ENCODE measurements at places on chromosomes 12 and 14.

- no peak for DNase-seq
Measured at GRCh38 chr12:55733021-55733555, 4.3 kb upstream of the CD63 start.

GRCh38 chr14:61466249-61466904 lies 145.0 kb downstream of the PRKCH start:
- peak; percentile 99 for DNase-seq

GRCh38 chr14:67416810-67417209 lies 4.8 kb upstream of the PLEK2 start:
- no peak for DNase-seq

DNA sequence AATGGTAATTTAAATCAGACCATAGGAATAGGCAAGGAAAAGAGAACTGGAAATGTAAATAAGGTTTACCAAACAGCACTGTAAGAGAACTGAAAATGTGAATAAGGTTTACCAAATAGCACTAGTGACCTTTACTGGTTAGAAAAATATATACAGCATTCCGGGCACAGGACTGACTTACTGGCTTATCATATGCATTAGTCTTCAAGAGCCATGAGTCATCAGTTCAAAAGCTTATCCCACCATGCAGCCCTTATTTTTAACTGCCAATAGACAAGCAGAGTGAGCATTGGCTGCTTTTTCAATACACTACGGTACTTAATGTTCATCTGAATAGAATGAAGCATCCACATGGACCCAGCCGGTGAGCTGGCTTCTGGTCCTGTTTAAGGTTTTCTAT lies 13.0 kb upstream of the NELL2 start:
- DNase-seq = no peak

DNA sequence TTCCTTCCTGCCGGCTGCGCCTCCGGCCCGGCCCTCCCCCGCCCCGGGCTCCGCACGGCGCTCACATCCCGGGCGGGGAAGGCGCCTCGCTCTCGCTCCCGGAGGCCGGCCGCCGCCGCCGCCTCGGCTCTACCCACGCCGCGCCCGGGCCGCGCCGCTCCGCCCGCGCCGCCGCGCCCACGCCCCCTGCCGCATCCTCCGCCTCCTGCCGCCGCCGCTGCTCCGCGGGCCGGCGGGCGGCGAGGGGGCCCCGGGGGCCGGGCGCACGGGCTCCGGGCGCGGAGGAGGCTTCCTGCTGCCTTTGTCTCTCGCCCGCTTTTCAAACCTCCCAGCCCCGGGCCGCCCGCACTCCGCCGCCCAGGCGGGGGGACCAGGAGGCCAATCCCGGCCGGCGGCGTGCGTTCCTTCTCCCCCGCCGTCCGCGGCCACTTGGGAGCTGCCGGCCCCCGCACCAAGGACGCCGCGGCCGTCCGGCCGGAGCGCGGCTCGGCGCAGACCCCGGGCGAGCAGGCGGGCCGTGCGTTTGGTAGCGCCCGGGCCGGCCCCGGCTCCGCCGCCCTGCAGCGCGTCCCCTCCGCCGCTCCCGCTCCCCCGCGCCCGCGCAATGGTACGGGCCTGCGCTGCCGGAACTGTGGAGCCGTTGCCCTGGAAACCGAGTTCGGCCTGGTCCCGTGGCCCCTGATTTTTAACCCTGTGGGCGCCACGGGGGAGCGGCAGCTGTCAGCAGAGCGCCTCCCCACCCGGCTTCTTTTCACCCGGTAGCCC lies at the start of gene FBXL14:
Gene FBXL14 (minus strand): TSS at position 321 of the 765 bp plus-strand sequence. CDS start 515 bp downstream, outside the sequence.
- peak; percentile 94 for DNase-seq

DNA sequence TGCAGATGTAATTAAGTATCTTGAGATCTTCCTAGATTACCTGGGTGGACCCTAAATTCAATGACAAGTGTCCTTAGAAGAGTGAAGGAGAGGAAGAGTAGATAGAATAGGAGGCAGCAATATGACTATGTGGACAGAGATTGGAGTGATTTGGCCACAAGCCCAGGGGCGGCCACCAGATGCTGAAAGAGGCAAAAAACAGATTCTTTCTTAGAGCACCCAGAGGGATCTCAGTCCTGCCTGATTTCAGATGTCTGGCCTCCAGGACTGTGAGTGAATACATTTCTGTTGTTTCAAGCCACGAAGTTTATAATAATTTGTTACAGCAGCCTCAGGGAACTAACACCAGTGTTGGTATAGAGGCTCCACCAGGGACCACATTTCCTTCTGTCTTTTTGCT lies 67.3 kb downstream of the DACT1 start:
- DNase-seq = no peak
